Neural crest cell (in vitro differentiated cells): ENCODE measurements at places on chromosomes 13 and 19.

DNA sequence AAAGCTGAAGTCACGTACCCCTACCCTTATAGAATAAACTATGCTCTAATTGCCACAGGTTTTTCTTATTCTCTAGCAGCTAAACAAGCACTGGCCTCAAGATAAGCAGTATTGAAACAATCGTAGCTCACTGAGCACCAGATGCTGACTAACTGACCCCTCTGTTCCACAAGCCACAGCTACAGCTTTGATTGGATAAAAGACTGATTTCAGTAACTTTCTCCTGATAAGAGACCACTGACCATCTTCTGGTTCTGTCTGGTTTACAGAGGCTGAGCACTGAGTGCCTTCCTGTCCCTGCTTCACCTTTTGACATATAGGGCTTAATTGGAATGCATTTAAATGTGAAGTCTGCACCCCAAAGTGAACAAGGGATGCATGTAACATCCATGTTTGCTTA, 8.4 kb upstream of the RAP2A start:
- DNase-seq, result no peak

- DNase-seq, result no peak
Measured at GRCh38 chr13:97249796-97250495, 27.8 kb downstream of the MBNL2 start.

DNA sequence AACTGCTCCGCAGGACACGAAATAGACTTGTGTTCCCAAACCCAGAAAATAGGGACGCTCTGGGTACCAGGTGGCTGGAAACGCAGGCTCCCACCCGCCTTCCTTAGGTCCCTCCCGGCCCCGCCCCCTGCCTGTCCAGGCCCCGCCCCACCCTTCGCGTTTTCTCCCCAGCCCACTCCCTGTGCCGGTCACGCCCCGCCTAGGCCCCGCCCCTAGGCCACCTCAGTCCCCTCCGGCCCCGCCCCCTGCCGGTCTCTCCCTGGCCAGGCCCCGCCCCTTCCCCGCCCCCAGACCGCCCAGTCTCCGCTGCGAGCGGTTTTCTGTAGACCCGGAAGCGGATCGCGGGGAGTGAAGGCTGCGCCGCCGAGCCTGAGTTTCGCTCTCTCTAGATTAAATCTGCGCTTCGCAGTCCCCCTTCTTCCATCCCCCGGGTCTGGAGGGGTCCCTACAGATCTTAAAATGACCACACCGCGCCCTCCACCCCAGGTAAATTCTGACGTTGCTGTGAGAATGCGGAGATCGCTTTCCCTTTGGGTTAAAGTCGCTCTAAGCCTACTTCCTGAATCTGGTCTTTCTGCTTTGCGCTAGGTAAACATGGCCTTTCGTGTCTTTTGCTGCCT, 3.7 kb upstream of the ZNF665 start:
- DNase-seq, result peak; percentile 92

DNA sequence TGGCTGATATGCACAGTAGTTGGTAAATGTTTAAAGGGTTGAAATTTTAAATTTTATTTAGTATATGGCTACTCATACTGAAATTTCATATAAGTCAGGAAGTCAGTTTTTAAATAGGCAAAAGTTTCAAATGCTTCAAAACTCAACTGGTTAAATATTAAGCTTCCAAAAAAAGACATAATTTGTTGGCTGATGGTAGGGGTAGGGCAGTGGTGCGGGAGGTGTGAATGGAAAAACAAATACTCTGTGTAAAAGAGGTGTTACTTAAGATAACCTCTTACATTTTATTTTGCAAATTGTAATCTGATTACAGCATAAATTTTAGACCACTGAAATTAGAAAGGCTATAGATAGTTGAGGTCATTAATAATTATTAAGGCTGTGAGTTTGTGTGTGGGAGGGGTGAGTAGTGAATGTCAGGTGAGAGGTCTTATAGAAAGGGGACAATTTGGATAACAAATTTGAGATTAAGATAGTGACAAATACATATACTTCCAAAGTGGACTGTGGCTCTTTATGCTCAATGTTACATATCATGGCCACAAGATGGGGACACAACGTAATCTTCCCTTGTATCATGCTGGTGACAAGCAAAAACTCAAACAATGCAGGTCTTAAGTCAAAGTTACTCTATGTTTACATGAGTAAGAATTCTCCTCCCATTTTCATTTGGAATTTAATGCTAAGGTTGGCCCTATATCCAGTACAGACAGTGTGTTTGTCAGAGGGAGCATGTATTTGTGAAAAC, 36.6 kb upstream of the OXGR1 start:
- DNase-seq, result no peak

DNA sequence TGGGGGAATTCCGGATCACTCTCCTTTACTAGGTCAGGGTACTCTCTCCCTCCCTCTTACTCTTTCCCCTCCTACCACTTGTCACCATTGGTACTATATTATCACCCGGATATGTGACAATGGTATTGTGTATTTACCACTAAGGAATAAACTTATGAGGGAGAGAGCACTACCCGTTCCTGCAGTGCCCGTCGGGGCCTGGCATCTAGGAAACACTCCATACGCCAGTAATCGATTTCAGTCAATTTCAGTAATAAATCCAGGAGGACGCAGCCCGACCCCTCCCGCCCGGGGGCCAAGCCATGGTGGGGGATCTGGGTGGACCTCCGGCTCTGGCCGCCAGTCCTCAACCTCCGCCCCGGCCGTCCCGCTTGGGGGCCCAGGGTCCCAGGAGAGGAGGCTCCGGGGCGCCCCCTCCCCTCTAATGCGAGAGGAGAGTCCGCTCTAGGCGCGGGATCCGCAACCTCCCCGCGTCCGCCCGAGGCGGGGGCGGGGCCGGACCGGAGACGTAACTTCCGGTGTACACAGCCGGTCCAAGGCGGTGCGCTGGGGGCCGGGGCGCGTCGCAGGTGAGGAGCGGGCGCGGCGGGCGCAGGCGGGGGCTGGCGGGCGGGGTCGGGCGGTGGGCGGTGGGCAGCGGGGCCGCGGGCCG, at the start of gene GARRE1:
TSS of gene GARRE1 (plus strand) at position 509 of the 652 bp plus-strand sequence. CDS start 45,920 bp downstream, outside the sequence.
- DNase-seq, result peak; percentile 77

DNA sequence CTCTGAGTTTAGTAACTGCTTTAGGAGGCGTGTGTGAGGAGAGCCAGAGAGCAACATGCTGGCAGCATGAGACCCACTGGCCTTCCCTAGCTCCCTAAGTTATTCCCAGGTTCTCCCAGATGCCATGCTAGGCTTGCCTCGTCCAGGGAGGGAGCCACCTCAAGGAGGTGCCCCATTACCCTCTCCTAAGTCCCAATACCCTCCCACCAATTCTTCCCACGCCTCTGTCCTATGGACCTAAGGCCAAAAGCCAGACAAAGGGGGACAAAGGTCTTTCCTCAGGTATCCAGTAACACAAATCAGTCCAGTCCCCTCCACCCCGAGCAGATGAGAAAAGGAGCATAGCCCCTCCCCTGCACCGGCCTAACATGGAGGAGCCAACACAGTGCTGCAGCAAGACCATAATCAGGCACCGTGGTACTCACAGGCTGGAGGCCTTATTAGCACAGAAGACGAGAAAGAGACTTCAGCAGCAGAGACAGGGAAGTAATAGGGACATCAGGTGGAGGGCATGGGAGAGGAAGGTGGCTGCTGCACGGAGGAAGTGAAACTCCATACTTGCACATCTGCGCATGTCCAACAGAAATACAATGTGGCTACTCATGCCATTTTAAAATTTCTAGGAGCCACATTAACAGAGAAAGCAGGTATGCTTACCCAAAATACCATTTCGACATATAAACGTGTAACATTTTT, 46.3 kb downstream of the BRD4 start:
- no peak for DNase-seq

GRCh38 chr19:3073931-3074595, 11.8 kb upstream of the TLE5 start:
- no peak for DNase-seq

- DNase-seq, result no peak
Measured at GRCh38 chr13:113400621-113401451, 36.9 kb upstream of the GRTP1 start.

DNA sequence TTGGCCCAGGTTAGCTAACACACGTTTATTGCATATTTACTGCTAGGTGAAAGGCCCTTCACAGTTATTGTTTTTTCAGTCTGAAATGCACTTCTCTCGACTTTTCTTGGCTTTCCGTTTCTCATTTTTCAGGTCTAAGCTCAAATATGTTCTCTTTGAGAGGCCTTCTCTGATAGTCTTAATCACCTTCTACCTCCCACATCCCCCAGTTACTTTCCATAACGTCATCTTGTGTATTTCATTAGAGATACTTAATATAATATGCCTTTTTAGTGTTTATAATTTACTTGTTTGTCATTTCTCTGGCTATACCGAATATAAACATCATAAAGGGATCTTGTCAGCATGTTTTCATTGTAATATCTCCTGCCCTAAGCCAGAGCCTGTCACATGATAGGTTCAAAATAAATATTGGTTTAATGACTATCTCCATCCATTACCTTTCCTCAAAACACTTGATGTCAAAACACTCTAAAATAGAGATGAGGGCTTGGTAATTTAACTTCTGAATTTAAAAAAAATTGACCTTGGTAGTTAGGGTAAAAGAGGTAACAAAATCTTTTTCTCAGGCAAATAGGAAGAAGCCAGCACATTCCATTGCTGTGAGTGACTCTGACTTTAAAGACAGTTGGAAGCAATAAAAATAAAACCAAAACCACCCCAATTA, 168.6 kb upstream of the RFC3 start:
- no peak for DNase-seq

DNA sequence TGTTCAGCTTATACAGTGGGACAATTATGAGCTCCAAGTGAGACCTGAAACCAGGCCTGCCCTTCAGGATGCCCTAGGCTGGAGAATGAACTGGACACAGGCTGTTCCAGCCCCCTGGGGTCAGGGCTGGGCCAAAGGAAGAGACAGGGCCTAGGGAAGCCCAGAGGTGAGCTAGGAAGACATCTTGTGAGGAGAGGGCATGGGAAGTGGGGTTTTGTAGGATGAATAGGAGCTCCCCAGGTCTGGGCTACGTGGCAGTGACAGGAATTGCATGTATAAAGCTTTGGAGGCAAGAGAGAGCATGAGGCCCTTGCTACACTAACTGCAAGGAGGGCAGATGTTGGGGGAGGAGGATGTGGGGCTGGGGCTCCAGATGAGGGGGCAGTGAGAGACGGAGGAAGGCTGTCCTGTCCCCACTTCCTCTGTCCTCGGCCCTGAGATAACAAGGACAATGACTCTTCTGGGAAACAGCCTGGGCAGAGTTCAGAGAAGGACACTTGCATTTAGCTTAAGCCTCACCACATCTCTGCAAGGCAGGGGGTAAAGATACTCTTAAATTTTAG, 1.5 kb upstream of the TBXA2R start:
- no peak for DNase-seq

- no peak for DNase-seq
Measured at GRCh38 chr19:8504171-8504570, 1.7 kb upstream of the PRAM1 start.

DNA sequence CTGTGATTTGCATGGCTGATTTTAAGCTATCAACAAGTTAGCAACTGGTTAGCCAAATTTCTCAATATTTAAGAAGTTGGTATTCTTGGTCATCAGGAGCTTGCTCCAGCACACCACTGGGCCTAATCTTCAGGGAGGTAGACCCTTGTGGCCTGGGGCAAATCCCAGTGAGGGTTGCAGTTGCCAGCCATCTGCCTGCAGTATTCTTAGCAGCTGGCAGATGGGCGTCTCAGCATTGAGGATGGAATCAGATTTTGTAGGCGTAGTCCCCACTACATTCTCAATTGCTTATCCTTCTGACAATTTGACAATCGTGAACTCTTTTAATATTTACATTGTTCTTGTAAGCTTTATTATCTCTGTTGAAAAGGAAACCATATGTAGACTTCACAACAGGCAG, 1266.2 kb downstream of the SLITRK5 start:
- DNase-seq, result no peak

DNA sequence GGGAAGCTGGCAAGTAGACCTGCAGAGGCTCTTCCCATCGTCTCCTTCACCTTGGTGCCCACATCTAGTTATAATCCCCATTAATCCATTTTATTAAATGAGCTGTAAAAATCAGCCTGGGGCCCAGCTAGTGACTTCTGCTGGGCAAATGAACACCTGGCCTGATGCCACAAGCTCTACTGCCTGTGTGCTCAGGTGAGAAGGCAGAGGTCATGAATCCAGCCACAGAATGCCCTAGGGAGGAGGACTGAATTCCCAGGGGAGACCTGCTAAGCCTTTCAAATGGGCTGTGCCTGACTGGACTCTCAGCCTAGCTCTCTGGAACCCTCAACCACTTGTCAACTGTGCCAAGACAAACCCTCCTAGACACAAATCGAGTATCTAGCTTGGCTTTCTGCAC, 74.0 kb downstream of the PDS5B start:
- DNase-seq, result no peak

DNA sequence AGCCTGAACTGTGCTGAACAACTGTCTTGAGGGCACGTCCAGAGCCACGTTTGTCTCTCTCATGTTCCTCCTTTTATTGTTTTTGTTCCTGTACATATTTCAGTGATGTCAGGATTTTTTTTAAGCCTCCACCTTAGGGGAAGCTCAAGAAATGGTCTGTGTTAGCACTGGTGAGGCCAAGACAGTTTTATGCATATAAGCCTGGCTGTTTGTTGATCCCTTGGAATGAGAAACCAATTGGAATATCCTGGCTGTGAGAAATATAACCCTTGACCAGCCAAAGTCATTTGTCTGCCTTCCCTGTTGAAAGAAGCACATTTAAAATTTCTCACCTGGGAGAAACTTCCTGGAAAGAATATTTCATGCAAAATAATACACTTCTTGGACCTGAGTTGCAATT, 115.8 kb downstream of the DNAJC15 start:
- no peak for DNase-seq

DNA sequence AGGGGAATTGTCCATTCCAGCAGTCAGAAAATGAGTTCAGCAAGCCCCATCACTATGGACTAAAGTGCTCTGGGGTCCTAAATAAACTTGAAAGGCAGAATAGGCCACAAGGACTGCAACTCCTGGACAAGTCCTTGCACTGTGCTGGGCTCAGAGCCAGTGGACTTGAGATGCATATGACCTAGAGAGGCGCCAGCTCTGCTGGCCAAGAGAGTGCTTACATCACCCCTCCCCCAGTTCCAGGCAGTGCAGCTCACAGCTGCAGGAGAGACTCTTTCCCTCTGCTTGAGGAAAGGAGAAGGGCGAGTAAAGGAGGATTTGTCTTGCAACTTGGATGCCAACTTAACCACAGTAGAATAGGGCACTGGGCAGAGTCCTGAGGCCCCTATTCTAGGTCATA, 109.5 kb upstream of the WASF3 start:
- DNase-seq, result no peak

- peak; percentile 3 for DNase-seq
Measured at GRCh38 chr19:39590265-39590664, 12.1 kb upstream of the LGALS13 start.

DNA sequence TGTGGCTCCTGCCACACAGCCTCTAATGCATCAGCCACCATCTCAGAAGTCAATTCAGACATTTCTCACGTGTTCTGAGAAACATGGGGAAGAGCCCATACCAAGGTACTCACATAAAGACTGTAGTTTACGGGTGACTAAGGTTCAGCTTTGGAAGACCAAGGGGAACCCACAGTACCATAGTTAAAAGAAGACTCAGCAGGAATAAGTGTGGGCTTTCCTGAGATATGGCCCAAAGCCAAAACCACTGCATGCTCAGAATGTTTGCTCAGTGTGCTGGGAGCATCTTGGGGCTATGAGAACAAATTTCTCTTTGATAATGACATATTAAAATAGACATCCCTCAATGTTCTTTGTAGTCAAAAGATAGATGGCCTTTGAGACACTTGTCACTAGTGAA, 283.8 kb downstream of the DCT start:
- no peak for DNase-seq
